PC-3 (cell line): ENCODE measurements at places on chromosomes 6 and 20. TPM values are rescaled to one million over a fixed set of nuclear protein-coding genes. Genes with fewer than 3 reads are reported as not detected.

DNA sequence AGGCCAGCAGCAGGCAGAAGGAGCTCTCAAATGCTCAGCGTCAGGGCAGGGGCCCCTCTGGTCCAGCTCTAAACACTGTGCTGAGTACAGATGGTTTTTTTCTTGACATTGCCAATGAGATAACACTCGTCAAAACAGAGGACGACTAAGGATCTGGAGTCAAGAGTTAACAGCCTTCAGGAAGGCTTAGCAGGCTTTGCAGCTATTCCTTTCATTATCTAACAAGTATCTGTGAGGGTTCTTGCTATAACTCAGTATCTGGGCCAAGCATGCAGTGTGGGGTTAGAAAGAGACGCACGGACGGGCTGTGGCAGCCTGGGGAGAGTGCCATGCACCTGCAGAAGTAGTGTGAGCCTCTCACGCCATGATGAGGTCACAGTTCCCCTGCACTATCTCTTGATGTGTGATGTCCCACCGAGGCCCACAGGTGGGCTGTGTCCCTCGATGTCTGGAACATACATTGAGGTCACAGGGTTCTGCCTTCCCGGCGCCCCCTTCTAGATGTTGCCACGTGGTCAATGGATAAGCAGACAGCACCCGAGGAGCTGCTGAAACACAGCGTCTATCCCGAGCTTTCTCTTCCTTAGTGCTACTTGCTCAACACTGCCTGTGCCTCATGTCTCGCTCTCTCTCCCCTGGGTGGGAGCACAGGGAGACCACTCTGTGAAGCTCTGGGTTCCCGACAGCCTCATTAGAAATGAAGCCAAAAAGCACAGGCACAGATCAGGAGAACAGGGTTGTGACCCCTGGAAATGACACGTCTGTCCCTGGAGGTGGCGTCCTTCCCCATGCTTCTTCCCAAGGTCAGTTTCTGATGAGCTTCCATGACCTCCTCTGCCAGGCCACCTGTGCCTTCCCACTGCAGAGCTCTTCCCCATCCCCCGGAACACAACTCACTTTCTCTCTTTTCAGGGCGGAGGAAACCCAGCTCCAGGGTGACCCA, 85.5 kb upstream of the RPS6KA2 start:
- H3K4me3 ChIP-seq: no peak overlapping the region
- no peaks in the 10 kb centered on the region for H3K27me3 ChIP-seq
- no peaks in the 10 kb centered on the region for H3K36me3 ChIP-seq

DNA sequence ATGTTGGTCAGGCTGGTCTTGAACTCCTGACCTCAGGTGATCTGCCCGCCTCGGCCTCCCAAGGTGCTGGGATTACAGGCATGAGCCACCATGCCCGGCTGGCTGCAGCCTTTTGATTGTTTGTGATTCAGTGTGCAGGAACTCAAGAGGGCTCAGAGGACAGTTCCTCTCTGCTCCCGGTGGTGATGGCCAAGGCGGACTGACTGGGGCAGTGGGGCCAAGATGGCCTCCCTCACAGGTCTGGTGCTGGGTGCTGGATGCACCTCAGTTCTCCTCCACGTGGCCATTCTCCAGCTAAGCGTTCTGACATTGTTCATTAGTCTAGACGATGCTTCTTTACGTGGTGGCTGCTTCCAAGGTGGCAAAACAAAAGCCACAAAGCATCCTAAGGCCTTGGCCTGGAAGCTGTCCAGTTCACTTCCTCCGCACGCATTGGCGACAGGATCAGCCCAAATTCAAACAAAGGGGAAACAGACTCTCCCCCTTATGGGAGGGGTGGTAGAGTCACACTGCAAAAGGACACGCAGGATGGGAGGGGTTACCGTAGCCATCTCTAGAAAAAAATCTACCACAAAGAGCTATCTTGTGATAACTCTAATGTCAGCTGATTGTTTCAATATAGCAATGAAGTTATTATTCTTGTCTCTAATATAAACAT, 146.9 kb downstream of the FOXC1 start:
- no peak overlapping the region for H3K27ac ChIP-seq
- 0 out of 2 replicates have a peak, but pooled peaks cover 5% of the 10 kb centered on the region for H3K4me1 ChIP-seq
- H3K27me3 ChIP-seq: no peaks in the 10 kb centered on the region
- DNase-seq: no peak

- DNase-seq: no peak
- no peak overlapping the region for H3K27ac ChIP-seq
- H3K36me3 ChIP-seq: no peaks in the 10 kb centered on the region
These were observed 109.5 kb upstream of the RAB32 start for GRCh38 chr6:146433881-146434731.

PACRG gene
- total RNA-seq: not detected in 2 replicates
